ENCODE measurements at places on chromosomes 11 and 22.

DNA sequence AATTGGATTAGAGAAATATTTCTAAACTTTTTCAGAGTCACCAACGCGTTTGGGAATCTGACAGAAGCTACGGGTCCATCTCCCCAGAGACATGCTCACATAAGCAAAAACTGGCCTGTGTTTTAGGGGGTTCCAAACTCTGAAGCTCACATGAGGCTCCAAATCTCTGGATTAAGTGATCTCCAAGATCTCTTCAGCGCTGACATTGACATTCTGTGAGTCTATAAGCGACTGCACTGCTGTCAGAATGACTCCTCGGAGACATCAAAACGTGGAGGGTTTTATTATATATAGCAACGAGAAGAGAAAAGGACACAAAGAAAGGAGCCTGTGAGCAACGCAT is 642 bp upstream of the SIK2 start:
- no peak for DNase-seq

- peak; percentile 40 for DNase-seq
These were observed 1.4 kb downstream of the XBP1 start for GRCh38 chr22:28798810-28799605.

DNA sequence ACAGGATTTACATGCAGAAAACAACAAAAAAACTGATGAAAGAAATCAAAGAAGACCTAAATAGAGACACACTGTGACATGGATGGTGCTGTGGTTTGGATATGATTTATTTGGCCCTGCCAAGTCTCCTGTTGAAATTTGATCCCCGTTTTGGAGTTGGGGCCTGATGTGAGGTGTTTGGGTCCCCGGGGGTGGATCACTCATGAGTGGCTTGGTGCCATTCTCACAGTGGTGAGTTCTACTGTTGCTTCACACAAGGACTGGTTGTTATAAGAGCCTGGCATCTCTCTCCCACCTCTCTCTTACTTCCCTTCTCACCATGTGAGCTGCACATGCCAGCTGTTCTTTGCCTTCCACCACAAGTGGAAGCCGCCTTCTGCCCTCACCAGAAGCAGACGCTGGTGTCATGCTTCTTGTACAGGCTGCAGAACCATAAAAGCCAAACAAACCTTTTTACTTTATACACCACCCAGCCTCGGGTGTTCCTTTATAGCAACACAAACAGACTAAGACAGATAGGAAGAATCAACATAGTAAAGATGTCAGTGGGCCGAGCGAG is 7.8 kb upstream of the RTL6 start:
- DNase-seq, result no peak

DNA sequence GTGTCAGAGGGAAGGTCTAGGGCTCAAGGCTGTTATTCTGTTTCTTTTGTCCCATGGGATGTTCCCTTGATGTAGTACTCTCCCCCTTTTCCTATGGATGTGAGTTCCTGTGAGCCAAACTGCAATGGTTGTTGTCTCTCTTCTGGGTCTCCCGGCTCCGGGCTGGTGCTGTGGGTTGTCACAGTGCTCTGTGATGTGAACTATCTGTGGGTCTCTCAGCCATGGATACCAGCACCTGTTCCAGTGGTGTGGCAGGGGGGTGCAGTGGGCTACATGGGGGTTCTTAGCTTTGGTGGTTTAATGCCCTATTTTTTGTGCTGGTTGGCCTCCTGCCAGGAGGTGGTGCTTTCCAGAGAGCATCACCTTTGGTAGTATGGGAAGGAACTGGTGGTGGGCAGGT is 941.1 kb downstream of the KCNA4 start:
- DNase-seq, result no peak

- no peak for DNase-seq
These were observed 2.4 kb upstream of the LRP4 start for GRCh38 chr11:46920755-46921154.

Measured in BE2C (cell line).